ENCODE measurements at places on chromosomes 16 and 17.

- DNase-seq: no peak
Measured at GRCh38 chr16:57781741-57782606, 20.3 kb downstream of the KIFC3 start.

DNA sequence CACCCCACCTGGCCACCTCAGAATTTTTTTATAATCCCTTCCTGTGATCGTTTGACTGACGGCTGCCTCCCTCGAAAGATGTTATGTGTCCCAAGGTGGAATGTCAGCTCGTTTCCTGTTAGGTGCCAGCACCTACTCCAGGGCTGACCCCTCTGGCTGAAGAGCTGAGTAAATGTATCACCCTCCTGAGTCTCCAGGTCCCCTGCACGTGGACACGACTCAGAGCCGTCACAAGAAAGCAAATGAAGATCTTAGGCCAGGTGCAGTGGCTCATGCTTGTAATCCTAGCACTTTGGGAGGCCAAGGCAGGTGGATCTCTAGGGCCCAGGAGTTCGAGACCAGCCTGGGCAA lies 273.2 kb downstream of the C16orf95 start:
- DNase-seq: no peak

DNA sequence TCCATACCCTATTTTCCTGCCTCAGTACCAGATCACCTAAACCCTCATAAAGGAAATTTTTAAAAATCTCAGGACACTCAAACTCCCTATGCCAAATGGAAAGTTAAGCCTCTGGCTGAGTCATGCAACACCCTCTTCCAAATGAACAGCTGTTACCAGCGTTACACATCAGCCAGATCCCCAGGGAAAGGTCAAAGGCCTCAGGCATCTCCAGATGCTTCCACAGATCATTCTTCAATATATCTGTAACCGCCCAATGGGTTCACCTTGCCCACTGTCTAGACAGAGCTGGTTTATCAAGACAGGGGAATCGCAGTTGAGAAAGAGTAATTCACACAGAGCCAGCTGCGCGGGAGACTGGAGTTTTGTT lies 29.1 kb upstream of the SHCBP1 start:
- DNase-seq: peak; percentile 50

GRCh38 chr17:73476890-73477350 lies 165.1 kb upstream of the CDC42EP4 start:
- peak; percentile 17 for DNase-seq

GRCh38 chr17:31486351-31487062 lies 95.0 kb downstream of the RAB11FIP4 start:
- DNase-seq: no peak

- no peak for DNase-seq
Measured at GRCh38 chr16:84138824-84139627, 6.0 kb downstream of the HSDL1 start.

GRCh38 chr16:27511657-27512448 lies 37.9 kb downstream of the GTF3C1 start:
- DNase-seq: no peak

GRCh38 chr17:41586863-41587495 lies at the start of gene KRT14:
Gene KRT14, minus strand, starts transcription at chr17:41586895. Its CDS starts 61 bp downstream, at chr17:41586834.
- DNase-seq: no peak

GRCh38 chr16:50099957-50100648 lies 34.3 kb downstream of the HEATR3 start:
- no peak for DNase-seq

- no peak for DNase-seq
Measured at GRCh38 chr17:29883497-29883896, 46.5 kb downstream of the SSH2 start.

GRCh38 chr17:66483906-66484305 lies 181.5 kb downstream of the PRKCA start:
- DNase-seq: no peak

DNA sequence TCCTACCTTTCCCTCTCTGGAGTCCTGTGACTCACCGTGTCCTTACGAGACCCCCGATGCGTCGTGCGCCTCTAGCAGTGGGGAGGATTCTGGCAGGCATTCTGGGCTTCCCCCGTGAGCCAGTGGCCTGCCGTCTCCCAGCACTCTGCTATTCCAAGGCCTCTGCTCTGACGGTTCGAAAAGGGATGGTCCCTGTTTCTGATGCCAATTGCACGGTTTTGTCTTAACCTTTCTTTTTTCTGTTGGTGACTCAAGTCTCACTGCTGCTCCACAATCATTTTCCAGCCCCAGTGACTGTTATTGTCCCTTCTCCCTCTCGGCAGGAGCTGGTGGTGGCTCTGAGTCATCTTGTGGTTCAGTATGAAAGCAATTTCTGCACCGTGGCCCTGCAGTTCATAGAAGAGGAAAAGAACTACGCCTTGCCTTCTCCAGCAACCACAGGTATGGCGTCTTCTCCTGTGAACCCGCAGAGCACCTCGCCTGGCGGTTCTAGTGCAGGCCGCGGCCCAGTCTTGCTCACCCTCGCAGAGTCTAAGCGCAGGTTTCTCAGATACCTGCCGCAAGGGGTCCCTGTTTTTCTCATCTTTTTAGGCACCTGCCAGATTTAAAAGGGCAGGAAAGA lies 100.1 kb upstream of the CHMP6 start:
- DNase-seq: peak; percentile 66

- no peak for DNase-seq
Measured at GRCh38 chr17:78355701-78356100, 4.2 kb downstream of the SOCS3 start.

DNA sequence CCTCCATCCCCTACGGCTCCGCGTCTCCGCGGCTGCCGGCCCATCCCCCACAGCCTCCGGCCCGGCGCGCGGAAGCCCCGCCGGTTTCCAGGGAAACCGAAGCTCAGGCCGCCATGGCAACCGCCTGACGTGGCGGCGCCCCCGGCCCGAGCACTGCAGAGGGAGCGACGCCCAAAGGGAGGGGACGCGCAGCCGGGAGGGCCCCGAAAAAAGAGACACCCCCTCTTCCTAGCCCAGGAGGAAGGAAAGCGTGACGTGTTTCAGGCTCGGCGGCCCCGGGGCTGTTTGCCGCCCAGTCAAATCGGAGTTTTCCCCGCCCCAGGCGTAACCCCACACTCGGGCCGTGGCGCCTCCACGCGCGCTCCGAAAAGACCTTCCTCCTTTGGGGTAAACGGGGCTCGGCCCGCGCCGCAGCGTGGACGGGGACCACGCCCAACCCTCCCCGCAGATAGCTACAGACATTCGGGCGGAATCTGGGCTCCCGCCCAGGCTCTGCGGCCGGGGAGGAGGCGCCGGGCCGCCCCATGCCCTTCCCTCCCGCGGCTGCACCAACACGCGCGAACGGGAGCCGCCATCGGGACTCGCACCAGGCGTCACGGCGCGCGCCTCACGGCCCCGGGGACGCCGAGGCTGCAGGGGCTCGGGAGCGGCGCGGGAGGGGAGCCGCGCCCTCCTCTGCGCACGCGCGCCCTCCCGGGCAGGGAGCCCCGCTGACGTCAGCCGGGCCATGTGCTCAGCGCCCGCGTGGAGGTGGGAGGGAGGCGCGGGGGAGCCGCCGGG lies 7.5 kb downstream of the MNT start:
- peak; percentile 94 for DNase-seq

DNA sequence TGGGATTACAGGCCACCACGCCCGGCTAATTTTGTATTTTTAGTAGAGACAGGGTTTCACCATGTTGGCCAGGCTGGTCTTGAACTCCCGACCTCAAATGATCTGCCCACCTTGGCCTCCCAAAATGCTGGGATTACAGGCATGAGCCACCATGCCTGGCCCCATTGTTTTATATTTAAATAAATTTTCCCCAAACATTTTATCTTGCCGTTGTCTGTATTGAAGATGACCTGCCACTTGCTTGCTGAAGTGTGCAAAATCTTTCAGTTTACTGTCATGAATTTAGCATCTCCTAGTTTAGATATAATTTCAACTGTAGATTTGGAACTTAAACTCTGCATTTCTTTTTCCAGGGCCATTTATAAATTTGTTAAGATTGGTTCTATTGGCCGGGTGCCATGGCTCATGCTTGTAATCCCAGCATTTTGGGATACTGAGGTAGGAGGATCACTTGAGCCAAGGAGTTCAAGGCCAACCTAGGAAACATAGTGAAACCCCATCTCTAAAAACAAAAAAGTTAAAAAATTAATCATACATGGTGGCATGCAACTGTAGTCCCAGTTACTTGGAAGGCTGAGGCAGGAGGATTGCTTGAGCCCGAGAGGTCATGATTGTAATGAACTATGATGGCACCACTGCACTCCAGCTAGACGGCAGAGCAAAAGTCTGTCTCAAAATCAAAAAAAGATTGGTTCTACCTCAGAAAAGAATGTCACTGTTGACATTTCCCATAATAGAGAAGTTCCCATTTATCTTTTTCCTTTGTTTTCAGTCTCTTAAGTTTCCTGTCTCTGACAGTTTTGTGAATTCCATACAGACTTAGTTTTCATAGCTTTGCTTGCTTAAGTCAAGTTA lies 84.4 kb downstream of the VMP1 start:
- DNase-seq: no peak

DNA sequence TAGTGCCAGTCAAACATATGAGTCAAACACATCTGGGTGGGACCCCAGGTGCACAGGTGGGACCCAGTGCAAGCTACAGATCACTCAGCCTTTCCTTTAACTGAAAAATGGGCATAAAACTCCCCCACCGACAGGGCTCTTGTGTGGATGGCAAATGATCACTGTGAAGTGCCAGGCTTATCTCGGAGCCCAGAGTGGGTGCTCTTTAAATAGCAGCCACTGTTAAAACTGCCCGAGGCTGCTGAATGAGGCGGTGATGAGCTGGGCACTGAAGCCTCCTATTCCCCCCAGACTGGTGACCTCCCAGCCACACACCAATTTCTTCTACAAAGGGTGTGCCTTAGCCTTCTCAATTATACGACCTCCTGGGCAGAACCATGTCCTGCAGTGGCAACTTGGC lies 433.8 kb downstream of the SLC39A11 start:
- no peak for DNase-seq

DNA sequence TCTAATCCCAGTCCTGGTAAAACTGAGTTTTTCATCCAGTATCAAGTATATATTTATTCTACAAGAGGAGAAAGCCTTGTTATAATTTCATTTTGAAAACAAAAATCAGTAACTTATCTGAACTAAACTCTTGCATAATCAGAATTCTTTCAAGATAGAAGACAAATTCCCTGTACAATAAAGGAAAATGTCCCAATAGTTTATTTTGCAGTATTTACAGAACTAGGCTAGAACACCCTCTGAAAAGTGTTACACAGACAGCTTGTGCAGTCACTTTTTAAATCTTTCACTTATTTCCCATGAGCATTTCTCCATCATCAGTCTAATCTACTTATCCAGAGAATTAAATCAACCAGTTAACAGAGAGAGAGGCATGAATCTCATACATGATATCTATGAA lies 48.5 kb downstream of the SPOP start:
- no peak for DNase-seq

- DNase-seq: no peak
Measured at GRCh38 chr16:81676883-81677737, 102.0 kb upstream of the PLCG2 start.

- no peak for DNase-seq
Measured at GRCh38 chr16:85943711-85944110, 44.7 kb downstream of the IRF8 start.

DNA sequence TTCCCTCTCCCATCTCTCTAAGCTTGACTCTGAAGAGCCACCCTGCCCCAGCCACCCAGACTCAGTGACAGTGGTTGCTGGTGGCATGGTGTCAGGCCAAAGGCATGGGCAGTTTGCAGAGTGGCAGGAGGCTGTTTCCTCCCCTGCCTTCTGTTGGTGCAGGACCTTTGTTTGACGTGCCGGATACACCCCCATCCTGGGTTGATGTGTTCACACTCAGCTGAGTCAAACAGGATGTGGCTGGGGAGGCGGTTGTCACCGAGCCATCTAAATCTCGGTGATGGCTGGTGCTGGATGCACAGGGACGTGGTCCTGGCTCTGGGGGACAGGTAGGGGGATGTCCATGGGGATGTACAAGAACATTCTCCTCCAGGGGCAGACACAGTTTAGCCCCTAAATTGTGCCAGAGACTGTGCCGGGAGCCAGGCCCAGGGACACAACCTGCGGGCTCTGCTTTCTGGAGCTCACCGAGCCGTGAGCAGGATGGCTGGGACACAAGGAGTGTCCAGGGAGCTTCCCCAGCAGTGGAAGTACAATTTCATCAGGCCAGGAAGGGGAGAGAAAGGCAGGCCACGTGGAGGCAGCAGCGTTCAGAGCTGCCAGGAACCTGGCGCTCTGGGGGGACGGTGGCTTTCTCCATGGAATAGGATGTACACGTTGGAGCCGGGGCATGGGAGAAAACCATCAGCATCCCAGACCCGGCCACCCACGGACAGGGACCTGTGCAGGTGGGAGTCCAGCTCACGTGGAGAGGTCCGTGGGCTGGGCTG lies 264.2 kb downstream of the SEC14L1 start:
- DNase-seq: no peak
